ENCODE measurements at places on chromosomes 7 and 10. TPM values are rescaled to one million over a fixed set of nuclear protein-coding genes. Genes with fewer than 3 reads are reported as not detected.

CCSER2 gene
- 107 TPM for total RNA-seq

GJD4 gene
- not detected for total RNA-seq

CYP17A1 gene
- not detected for total RNA-seq

GRCh38 chr7:97858221-97858620 is 14.0 kb downstream of the ASNS start:
- no peak for ATAC-seq

DNA sequence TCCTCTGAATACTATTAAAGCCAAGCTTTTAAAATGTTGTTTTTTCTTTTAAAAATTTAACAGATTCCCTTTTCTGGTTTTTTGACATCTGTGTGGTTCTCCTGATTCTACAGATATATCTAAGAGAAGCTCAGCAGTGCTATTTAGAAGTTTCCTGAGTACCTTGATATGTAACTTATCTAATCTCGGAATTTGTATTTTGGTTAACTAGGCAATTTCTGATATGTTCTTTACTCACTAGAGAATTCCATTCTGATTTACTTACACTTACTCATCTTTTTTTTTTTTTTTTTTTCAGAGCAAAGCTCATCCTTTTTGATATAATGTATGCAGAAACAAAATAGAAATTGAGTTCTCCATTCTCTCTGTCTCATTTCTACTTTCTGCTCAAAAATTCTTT is 63.8 kb downstream of the PALS2 start:
- ATAC-seq, result no peak

DNA sequence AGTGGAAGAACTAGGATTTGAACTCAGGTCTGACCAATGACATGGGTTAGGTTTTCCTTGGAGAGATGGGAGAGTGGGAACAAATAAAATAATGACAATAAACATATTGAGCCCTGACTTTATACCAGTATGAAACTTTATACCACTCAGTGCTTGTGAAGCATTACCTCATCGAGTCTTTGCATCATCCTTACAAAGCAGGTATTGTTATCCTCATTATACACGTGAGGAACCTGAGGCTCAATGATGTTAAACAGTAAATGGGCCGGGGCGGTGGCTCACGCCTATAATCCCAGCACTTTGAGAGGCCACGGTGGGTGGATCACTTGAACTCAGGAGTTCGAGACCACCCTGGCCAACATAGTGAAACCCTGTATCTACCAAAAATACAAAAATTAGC is 47.7 kb downstream of the HHEX start:
- ATAC-seq, result no peak

- no peak for ATAC-seq
Measured at GRCh38 chr10:2471811-2472210, 595.5 kb upstream of the PFKP start.

GRCh38 chr10:71243756-71244395 is 31.5 kb downstream of the UNC5B start:
- ATAC-seq, result no peak

DNA sequence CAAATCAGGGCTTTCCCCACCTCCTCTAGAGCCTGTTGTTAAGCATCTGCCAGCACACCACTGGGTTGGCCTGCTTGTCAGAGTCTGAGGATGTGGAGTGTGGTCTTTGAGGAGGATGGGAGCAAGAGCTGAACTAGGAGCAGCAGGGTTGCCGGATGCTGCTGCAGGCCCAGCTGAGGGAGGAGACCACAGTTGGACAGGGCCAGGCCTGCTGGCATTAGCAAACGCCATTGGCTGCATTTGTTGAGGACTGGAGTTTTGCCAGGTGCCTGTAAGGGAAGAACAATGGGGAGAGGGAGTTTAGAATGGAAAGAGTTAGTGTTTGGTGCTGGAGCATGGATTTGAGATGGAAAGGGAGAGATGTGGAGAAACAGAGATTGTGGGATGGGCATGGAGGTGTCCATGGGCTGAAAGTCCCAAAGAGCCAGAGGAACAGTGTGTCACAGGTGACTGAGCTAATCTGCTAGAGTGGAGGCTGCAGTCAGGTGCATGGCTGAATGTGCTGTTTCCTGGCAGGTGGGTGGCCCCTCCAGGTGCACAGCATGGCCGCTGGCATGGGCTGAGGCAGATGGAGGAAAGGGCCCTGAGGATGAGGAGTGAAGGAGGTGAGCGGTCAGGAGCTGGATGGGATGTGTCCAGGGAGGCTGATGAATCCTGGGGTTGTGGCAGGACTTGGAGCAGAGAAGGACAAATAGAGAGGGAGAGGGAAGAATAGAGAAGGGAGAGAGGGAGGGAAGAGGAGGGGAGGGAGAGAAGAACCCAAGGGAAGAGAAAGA is 40.7 kb downstream of the LEP start:
- ATAC-seq, result no peak

GRCh38 chr7:84546403-84546802 is 351.8 kb upstream of the SEMA3A start:
- ATAC-seq, result no peak

- no peak for ATAC-seq
Measured at GRCh38 chr10:22245567-22245966, 27.8 kb upstream of the EBLN1 start.

DNA sequence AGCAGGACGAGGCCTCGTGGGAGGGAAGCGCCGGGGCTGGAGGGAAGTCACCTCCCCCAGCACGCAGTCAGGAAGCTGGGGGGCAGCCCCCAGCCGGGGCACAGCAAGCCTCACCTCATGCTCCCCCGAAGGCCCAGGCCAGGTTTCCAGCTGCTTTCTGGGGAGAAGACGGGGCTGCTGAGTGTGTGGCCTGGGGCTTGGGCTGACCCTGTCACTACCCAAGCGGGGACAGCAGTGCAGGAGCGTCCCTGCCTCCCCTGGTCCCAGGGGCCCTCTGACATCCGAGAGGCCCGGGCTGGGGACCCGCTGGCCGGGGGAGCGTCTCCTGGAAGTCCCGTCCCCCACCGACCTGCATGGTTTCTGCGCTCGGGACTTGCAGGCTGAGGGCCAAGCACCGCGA is 19.7 kb upstream of the NKX6-2 start:
- ATAC-seq, result no peak

GRCh38 chr7:22561895-22562593 is 62.1 kb upstream of the STEAP1B start:
- no peak for ATAC-seq

Data from activated T-helper 17 cell treated with anti-CD3 and anti-CD28 coated beads, Interleukin-2, amount 50 U/mL, for 72 hours (primary cell).